Smooth muscle cell of trachea (primary cell): ENCODE measurements at places on chromosomes 1 and 21. TPM values are rescaled to one million over a fixed set of nuclear protein-coding genes. Genes with fewer than 3 reads are reported as not detected.

KCNE2 gene
- total RNA-seq, result not detected in 2 replicates

WNT9A gene
- total RNA-seq, result 1.7 and 3.5 TPM in 2 replicates

PRKAA2 gene
- total RNA-seq, result 3.0 and 4.1 TPM in 2 replicates

RNF187 gene
- 58.5 and 112 TPM in 2 replicates for total RNA-seq

EPHA10 gene
- total RNA-seq, result 0.15 TPM in 1 of 2 replicates, not detected in the other

VPS13D gene
- 40.4 and 50.6 TPM in 2 replicates for total RNA-seq

FAM177B gene
- total RNA-seq, result not detected in 2 replicates

TFF2 gene
- total RNA-seq, result not detected in 2 replicates

IL19 gene
- total RNA-seq, result not detected in 2 replicates

RPTN gene
- not detected in 2 replicates for total RNA-seq

AADACL4 gene
- not detected in 2 replicates for total RNA-seq

CFAP126 gene
- total RNA-seq, result not detected in 2 replicates

ZFP69 gene
- total RNA-seq, result 3.6 and 3.9 TPM in 2 replicates

IGSF9 gene
- not detected in 2 replicates for total RNA-seq

COL6A1 gene
- total RNA-seq, result 1,502 and 2,913 TPM in 2 replicates
